Stimulated activated CD8-positive, alpha-beta memory T cell treated with anti-CD3 and anti-CD28 coated beads, Interleukin-4, amount 100 ng/mL, for 24 hours (primary cell): ENCODE measurements at places on chromosomes 5 and 9.

DNA sequence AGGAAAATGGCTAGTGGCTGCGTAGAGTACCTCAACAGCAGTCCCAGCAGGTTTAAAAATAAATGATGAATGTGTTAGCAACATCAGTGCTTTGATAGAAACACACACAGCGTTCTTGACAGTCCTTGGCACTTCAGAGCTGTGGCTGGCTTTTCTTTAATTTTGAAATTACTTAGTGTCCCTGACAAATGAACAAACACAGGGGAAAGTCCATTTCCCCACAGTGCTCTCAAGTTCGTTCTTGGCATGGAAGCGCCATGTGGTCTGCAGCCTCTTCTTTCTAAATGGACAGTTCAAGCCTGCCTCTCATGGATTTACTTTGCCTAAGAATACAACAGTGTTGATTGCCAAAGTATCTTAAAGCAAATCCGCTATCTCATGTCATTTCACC is 102.2 kb downstream of the ADAMTS12 start:
- no peak for DNase-seq

- no peak for DNase-seq
Measured at GRCh38 chr5:114418176-114419066, 56.6 kb downstream of the KCNN2 start.

- no peak for DNase-seq
Measured at GRCh38 chr5:144135113-144135762, 35.2 kb downstream of the YIPF5 start.

DNA sequence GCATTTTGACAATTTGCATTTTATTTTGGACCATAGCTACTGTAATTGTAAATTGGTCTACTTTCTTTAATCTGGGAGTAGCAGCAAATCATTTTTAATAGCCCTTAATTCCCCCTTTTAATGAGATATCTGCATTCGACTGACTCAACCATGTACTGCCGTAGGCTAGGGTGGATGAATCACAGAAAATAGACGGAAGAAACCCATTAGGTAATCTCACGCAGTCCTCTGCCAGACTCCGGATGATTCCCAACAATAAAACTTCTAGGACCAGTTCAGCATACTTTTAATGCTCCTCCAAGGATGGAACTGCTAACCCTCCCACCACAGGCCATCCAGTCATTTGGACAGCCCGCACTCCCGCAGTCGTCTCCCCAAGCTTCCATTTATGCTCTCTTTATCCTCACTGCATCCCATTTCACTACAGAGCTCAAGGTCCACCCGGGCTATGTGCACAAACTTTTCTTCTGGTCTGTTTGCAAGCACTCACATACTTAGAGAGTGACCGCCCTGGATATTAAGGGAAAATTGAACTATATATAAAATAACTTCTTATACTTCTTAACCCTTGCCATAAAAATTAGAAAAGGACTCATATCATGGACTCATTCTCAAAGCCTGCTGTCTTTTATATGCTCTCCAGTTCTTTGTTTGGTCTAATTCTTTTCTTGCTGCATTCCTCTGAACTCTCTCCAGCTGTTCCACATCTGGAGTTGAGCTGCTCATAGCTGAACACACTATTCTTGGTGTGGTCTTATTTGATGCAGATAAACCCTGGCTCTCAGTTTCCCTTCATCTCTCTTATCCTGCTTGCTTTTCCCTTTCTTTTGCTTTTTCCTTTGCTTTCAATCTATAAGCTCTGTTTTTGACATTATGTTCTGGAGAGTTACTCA is 326.6 kb downstream of the ARL15 start:
- no peak for DNase-seq

DNA sequence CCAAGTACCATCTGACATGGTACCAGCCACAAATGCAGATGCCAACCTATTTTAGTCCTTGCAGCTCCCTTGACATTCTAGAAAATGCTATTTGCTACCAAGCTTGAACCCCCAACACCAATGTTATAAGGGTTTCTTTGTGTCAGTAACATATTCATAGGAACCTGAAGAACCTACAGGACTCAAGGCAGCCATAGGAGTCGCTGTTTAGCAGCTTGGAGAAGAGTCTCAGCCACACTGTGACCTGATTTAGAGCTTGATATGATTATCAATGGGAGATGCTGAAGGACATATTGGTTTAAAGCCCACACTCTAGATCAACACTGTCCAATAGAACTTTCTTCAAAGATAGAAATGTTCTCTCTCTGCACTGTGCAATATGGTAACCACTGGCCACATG is 6.4 kb upstream of the ZFR start:
- DNase-seq: no peak

DNA sequence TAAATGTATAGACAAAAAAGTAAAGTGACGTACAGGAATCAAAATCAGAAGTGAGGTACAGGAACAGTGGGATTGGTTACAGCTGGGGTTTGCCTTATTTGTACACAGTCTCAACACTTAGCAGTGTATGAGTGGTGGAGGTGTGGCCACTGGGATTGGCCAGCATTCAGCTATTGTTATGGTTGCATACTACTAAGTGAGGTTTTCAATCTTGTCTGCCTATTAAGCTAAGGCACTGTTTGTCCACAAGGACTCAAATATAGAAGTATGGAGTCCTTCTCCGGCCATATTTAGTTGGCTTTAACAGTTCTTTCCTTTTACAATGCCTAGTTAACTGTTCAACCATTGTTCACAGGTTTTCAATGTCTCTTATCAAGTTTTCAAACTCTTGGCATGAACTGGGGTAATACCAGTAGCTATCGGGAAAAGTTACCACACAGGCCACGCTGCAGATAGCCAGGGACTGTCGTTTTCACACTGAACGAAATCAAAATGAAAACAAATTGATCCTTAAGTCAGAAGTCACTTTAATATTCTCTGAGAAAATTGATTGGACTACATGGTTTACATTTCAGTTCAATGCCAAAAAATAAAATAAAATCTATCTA is 176.0 kb upstream of the FREM1 start:
- no peak for DNase-seq

GRCh38 chr9:71955300-71955915 is 44.0 kb downstream of the C9orf85 start:
- no peak for DNase-seq

DNA sequence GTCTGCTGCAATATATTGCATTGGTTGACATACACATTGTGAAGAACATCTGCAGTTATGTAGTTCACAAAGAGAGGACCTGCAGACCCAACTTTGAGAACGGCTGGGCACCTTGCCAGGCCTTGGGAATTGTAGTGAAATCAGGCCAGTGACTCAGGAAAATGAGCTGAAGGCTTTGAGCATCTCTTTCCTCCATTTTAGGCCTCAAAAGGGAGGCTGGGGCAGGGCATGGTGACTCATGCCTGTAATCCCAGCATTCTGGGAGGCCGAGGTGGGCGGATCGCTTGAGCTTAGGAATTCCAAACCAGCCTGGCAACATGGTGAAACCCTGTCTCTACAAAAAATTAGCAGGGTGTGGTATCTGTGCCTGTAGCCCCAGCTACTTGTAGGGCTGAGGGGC is 1.4 kb upstream of the IPPK start:
- DNase-seq: no peak

DNA sequence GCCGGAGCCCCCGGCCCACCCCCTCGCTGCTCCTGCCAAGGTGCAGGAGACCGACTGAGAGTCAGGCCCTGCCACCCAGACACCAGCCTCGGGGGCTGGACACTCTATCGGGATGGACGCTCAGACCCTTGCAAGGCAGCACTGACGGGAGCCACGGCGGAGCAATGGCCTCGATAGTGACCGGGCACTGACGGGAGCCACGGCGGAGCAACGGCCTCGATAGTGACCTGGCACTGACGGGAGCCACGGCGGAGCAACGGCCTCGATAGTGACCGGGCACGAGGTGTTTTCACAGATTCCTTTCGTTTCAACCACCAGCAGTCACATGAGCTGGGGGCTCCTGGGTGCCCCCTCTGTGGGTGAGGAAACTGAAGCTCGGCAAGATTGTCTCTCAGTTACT is 123.6 kb upstream of the PPP1R26 start:
- no peak for DNase-seq

DNA sequence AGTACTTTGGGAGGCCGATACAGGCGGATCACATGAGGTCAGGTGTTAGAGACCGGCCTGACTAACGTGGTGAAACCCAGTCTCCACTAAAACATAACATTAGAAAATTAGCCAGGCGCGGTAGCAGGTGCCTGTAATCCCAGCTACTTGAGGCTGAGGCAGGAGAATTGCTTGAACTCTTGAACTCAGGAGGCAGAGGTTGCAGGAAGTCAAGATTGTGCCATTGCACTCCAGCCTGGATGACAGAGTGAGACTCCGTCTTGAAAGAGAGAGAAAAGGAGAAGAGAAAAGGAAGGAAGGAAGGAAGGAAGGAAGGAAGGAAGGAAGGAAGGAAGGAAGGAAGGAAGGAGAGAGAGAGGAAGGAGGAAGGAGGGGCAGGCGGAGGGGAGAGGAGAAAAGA is 45.1 kb downstream of the MYO10 start:
- no peak for DNase-seq

- DNase-seq: no peak
Measured at GRCh38 chr9:77016121-77016525, 3.3 kb upstream of the FOXB2 start.

DNA sequence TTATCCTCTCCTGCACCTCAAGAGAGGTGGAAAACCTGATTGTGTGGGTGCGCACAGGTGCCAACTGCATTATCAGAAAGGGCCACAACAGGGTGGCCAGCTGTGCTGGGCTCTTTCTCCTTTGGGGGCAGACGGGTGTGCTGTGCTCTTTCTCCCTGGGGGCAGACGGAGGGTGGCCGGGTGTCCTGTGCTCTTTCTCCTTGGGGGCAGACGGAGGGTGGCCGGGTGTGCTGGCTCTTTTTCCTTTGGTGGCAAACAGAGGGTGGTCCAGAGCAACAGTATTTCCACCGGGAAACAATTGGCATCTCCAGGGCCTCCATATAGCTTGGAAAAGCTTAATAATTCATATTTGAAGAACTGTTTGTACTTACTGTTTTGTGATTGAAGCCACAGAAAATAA is 6.8 kb downstream of the LMX1B start:
- DNase-seq: no peak

DNA sequence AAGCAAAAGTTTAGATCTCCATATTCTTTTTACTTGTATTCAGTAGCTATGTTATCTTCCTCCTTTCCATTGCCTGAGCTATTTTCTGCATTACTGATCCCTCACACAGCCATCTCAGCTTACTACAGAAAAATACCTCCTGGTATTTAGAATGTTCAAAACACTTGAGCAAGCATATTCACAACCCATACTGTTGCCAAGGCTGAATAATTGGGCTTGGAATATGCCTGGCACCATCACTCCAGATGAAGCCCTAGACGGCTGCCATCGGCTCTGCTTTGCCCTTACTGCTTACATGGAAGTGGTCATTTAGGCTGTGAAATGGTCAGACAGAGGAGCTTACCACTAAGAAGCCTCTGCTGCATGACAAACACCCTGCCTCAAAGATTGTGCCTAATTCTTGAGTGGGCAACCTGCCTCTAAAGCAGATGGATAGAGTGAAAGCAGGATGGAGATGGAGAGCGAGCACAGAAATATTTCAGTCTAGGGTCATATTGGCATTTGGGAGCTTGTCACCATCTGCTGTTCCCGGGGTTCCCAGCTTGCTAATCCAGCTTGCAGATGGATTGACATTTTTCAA is 92.5 kb upstream of the TAS2R1 start:
- no peak for DNase-seq

DNA sequence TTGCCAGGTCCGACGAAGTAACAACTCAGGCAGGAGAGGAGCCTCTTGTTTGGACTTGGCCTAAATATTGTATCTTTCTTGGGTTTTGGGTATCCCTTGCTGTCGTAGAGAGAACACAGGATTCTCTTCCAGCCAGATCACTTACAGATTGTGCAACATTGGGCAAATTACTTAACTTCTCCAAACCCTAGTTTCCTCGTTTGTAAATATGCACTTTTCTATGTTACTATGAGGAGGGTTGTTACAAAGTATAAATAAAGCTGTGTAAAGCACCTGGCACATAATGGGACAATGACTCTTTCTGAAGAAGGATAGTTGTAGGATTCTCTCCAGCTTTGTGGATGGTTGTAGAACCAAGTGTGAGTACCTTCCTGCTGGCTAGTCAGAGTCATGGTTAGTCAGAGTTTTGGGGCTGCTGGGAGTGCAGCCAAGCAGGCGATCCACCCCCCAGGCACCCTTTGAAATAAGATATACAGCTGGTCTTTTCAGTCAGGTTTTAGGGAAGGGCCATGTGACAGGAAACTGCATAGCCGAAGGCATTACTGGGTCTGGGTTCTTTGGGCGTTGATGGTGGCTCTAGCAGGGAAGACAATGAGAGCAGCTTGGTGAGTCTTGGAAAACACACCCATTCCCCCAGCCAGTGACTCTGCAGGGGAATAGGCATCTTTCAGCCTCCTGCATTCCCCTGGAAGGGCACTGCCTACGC is 49.9 kb upstream of the GDNF start:
- DNase-seq: no peak

DNA sequence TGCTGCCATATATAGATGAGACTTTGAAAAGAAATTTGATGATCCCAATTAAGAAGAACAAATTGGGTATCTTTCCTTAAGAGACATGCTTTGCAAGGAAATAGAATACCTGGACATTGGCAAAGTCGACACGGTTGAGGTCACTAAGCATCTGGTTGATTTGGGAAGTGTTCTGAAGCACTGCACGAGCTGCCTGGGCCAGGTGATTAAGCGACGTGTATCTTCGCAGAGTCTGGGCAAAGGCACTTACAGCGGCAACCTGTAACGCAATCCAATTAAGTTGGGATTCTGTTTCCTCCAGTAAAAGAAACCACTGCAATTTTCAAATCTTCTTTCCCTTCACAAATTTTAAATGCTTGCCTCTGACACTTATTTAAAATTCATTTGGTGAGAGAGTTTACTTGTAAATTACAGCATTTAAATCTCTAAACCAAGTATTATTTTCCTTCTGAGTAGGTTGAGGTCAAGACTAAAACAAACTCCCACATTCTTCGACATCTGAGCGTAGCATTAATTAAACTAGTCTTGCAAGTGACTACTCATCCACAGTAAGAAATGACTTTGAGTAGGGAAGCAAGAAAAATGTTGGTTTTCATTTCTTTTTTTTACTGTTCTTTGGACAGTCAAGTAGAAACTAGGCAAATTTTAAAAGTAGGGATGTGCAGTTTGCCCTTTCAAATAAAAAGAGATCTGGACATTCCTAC is 262.8 kb downstream of the RFX3 start:
- DNase-seq: no peak

DNA sequence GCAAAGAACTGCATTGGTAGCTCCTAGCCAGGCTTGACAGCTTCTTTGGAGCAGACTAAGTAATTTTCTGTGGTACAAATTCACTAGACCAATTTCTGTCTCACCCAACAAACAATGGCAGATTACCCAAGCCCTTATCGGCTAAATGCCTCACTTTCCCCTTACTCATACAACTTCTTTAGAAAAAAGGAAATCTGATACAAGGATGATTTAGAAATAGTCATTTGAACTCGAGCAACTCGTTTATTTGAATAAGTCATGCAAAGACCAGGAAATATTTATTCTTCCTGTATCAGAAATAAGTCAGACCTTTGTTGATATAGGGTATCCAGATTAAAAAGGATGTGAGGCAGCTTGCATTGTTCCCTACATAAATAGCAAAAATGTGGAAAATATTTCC is 170.4 kb upstream of the CDH6 start:
- no peak for DNase-seq

- no peak for DNase-seq
Measured at GRCh38 chr9:136363949-136364748, 605 bp upstream of the DNLZ start.

- DNase-seq: no peak
Measured at GRCh38 chr9:19231126-19231903, 822 bp downstream of the DENND4C start.

- no peak for DNase-seq
Measured at GRCh38 chr5:20041326-20042274, 53.6 kb upstream of the CDH18 start.

GRCh38 chr5:115736004-115736689 is 80.3 kb downstream of the CDO1 start:
- DNase-seq: no peak
